SK-N-SH treated with all-trans-retinoic acid at 6 μM for 48 hours (cell line): ENCODE measurements at places on chromosomes 3 and 15.
A peak's percentile ranks its signal among the peaks of the same experiment; 100 is the strongest.

DNA sequence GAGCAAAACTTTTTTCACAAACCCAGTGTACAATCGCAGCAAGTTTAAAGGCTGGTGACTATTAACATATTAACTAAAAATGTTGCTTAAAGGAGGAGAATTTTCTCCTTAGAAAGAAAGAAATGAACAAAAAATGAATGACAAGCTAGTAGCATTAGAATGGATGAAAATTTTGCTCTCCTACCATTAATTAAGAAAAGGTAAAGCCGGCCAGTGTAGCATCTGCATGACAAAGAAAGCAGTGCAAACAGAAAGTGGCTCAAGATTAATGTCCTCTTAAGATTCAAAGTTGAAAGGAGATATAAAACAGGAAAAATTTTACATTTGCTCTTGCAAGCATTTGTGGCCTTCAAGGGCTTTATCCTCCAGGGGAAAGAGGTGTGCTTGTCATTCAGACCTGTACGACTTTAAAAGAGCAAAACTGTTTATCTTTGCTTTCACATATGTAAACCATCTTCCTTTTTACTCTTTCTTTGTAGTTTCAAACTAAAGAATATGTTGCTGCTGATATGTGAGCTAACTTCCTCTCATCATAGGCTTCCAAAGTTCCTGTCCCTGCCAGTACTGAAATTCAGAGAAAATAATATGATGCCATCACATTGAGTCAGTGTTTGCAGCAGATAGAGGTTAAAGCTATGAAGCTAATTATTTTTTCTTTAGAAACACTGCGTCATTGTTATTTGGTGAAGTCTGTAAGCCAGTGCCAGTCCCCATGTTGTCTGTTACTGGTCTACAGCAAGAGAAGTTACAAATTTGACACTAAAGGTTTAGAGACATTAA is 439.1 kb upstream of the GRM7 start:
- ATAC-seq, result no peak

DNA sequence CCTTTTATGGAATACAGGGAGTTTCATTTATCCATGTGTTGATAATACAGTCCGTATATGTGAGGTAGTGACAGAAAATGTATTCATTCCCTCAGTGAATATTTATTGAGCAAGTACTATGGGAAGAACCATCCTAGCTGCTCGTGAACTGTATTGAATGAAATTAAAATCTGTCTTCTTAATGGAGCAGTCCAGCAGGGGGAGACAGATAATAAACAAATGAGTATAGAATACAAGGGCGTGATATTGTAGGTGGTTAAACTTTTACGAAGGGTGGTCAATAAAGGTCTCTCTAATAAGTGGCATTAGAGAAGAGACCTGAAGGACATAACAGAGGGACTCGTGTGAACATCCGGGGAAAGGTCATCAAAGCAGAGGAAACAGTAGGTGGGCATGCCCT is 62.7 kb upstream of the OSTN start:
- ATAC-seq, result peak; percentile 76

DNA sequence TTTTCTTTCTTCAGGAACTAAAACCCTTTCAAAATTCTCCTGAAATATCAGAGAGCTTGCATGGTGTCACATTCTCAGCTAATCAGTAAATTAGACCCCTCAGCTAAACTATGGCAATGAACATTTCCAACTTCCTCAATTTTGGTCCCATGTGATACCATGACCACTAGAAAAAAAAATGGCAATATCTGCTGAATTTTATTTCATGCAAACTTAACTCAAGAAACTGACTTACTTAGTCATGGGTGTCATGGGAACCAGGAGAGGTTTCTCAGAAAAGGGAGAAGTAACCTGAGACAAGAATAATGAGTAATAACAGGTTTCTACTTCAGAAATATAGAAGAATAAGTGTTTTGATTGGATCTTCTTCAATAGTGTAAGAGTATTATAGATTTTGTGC is 784.6 kb upstream of the ALCAM start:
- no peak for ATAC-seq

GRCh38 chr3:126952261-126952982 is 30.5 kb upstream of the PLXNA1 start:
- ATAC-seq, result no peak

GRCh38 chr3:74592359-74592758 is 22.1 kb downstream of the CNTN3 start:
- no peak for ATAC-seq

GRCh38 chr3:101656651-101657050 is 20.3 kb downstream of the ZBTB11 start:
- no peak for ATAC-seq

- no peak for ATAC-seq
Observed at GRCh38 chr3:34001990-34002389, 203.6 kb downstream of the PDCD6IP start.

GRCh38 chr3:62562017-62562416 is 188.7 kb upstream of the FEZF2 start:
- ATAC-seq, result peak; percentile 75

DNA sequence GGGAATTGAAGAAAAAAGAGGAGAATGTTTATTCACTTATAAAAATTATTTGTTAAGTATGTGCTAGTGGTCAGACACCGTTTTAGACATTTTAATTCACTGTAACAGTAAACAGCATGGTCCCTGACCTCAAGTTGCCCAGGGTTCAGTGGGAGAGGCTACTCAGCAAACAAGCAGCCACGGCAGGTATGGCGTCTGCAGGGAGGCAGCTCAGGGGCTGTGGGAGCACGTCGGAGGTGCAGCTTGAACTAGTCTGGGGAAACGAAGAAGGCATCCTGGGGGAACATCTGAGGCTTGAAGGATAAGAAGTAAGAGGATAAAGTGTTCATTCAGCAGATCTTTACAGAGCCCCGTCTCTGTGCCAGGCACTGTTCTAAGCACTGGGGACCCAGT is 66.0 kb downstream of the CRTC3 start:
- ATAC-seq, result no peak

DNA sequence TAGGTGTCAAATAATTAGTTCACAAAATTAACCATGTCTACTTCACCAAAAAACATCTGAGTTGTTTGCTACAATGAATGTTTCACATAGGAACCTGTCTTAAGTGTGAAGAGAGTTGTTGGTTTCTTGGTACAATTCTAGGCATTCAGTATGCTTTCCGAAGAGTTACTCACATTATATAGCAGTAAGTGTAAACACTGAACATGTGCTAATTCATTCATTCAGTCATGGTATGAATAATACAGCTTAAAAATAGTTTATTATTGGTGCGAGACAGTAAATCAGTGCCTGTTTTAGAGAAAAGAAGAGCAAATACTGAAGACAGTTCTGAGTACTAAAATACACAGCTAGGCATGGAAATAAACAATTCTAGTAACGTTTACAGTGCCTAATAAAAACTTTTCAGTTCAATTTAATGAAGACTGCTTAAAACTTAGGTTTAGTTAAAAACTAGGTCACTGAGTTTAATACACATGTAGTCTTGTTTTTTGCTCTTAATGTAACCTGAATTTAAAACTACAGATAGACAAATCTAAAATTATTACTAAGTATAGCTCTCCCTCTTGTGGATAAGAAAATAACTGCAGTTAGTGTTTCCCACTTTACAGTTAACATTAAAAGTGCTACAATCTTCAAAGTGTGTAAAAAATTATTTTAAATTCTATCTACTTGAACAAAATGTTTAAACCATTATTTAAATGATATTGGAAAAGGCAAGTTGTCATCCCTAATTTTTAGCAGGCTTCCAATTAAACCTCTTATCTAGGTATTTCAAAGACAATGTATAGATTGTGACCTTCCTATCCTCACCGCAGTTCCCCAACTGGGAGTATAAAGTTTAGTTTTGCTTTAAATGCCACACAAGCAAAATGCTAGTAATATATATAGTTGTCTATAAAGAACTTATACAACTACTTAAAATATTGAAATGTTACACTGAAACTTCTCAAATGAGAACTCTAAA is 20.1 kb upstream of the ZCWPW2 start:
- ATAC-seq, result peak; percentile 69; the same call in 2 of the 3 replicates
